ENCODE measurements at places on chromosomes 5 and 9. TPM values are rescaled to one million over a fixed set of nuclear protein-coding genes. Genes with fewer than 3 reads are reported as not detected.

DNA sequence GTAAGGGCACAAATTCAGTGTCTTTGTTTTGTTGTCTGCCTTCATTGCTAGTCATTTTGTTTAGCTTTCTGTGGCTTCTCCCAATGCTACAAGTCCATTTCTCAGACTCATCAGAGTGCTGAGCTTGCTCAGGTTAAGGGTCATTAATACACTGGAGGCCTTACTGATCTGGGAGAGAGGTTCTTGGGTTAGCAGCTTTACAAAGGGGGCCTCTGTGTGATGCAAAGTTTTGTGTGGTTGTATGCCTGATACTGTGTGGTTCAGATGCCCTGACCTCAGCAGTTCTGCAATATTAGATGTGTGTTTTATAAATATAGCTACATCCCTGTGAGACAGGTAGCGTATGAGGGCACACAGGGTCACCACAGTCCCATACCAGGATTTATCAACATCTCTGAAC is 34.8 kb upstream of the SMARCA2 start:
- H3K4me3 ChIP-seq = no peak overlapping the region
- no peaks in the 10 kb centered on the region for H3K36me3 ChIP-seq
- no peaks in the 10 kb centered on the region for H3K27me3 ChIP-seq

GRCh38 chr9:130825809-130826208 is 9.2 kb upstream of the ABL1 start:
- H3K36me3 ChIP-seq = no peaks in the 10 kb centered on the region
- peaks cover 44% of the 10 kb centered on the region for H3K4me1 ChIP-seq
- DNase-seq = no peak
- no peaks in the 10 kb centered on the region for H3K27me3 ChIP-seq

DNA sequence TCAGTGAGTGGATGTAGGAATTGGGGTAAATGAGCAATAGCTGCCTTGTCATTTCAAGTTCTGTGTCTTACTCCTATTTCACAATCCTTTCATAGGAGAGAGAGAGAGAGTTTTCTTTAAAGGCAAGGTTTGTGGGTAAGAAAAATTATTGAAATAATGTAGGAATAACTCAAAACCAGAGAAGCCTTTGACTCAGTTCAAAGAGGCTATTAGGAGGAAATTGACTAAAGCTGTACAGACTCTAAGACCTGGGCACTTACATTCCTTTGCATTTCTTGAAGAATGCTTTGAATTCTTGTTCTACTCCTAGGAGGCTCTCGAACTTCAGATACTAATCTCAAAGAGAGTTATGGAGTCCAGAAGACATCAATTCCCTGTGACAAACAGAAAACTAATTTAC is 257.1 kb downstream of the FBXL7 start:
- no peak overlapping the region for H3K4me3 ChIP-seq
- no peak overlapping the region for H3K27ac ChIP-seq
- H3K36me3 ChIP-seq = no peaks in the 10 kb centered on the region
- H3K27me3 ChIP-seq = no peaks in the 10 kb centered on the region

DNA sequence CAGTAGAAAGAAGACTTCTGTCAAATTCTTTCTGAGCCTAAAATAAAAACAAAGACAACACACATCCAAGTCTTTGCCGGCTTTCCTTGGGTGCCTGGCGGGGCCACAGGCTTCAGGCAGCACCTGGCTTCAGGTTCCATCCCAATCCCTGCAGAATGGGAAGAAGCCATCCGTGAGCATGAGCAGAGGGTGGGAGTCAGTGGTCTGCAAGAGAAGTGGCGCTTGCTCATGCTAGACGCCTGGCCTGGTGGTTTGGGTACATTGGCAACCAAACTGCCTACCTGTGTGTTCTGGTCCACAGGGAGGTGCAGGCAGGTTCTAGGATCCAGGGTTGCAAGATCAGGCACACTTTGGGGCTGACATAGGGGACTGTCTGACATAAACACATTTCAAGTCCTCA is 47.6 kb upstream of the RETREG1 start:
- H3K4me3 ChIP-seq = no peak overlapping the region
- no peaks in the 10 kb centered on the region for H3K27me3 ChIP-seq
- no peak for DNase-seq
- H3K36me3 ChIP-seq = no peaks in the 10 kb centered on the region
- peaks cover 28% of the 10 kb centered on the region for H3K4me1 ChIP-seq

DNA sequence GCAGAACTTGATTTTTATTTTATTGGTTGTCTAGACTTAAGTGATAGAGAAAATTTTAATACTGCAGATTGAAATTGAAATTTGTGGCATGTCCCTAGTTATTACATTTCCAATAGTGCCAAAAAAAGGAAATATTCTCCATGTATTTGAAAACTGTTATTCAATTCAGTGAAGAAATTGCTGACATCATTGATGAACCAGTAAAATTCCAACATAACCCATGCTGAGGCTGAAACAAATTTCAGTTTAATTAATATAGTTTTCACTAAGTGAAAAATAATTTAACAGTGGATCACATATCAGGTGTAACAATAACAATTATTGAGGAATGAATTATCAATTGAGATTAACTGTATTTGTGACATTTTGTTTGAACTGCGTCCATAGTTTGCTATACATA is 38.7 kb downstream of the LURAP1L start:
- H3K4me1 ChIP-seq = peaks cover 45% of the 10 kb centered on the region
- no peaks in the 10 kb centered on the region for H3K27me3 ChIP-seq
- no peak overlapping the region for H3K27ac ChIP-seq
- no peak overlapping the region for H3K4me3 ChIP-seq
- no peak for DNase-seq

The DDX4 gene
- total RNA-seq = not detected

- peak overlapping the region; percentile 62 for H3K27ac ChIP-seq
- no peaks in the 10 kb centered on the region for H3K27me3 ChIP-seq
- no peak overlapping the region for H3K4me3 ChIP-seq
- DNase-seq = peak; percentile 73
These were observed 16.8 kb downstream of the SERINC5 start for GRCh38 chr5:80238778-80239679.

The BSPRY gene
- 0.39 TPM for total RNA-seq

The F12 gene
- total RNA-seq = not detected

- no peaks in the 10 kb centered on the region for H3K36me3 ChIP-seq
- DNase-seq = no peak
- no peak overlapping the region for H3K27ac ChIP-seq
- H3K4me1 ChIP-seq = no peaks in the 10 kb centered on the region
- no peak overlapping the region for H3K4me3 ChIP-seq
- H3K27me3 ChIP-seq = no peaks in the 10 kb centered on the region
These were observed 330.2 kb downstream of the OSTF1 start for GRCh38 chr9:75418518-75418917.

The CSF2 gene
- not detected for total RNA-seq

DNA sequence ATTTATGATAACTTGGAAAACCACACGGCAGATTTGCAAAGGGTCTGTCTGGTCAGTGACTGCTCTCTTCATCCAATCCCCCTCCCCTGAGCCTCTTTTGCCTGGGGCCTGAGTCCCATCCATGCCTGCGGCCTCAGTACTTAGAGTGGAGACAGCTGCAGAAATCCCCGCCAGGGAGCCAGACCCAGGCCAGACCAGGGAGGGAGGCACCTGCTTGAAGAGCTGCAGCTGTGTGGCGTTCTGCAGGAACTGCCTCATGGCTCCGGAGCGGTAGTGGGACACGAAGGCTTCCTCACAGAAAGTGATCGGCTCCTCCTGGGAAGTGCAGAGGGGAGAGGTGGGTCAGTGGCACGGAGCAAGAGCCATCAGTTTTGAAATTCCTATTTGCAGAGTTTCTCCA is 101.6 kb downstream of the CRB2 start:
- H3K27ac ChIP-seq = no peak overlapping the region
- no peak overlapping the region for H3K4me3 ChIP-seq
- peaks cover 15% of the 10 kb centered on the region for H3K36me3 ChIP-seq
- peak; percentile 53 for DNase-seq

DNA sequence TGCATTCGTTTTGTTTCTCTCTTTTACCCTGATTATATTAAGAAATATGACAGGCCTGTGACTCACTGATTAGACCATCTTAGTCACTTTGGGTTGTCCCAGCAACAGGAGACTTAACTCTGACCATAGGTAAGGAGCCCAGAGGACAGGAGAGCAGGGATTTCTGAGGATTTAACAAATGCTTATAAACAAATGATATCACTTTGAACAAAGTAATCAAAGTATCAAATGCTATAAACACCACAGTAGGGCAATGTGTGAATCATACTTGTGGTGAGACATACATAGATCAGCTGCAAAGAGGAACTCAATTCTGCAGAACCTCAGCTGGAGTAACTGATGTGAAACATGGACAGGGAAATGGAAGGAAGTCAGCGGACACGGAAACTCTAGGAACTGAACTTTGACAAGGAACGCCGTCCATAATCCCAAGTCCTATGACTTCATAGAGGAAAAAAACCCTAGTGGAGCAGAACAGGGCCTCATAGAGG is 190.6 kb upstream of the MSX2 start:
- no peak for DNase-seq
- no peak overlapping the region for H3K4me3 ChIP-seq
- H3K36me3 ChIP-seq = no peaks in the 10 kb centered on the region

- peak; percentile 28 for DNase-seq
- no peaks in the 10 kb centered on the region for H3K4me1 ChIP-seq
- no peak overlapping the region for H3K27ac ChIP-seq
- H3K4me3 ChIP-seq = no peak overlapping the region
- H3K36me3 ChIP-seq = no peaks in the 10 kb centered on the region
These were observed 124.5 kb upstream of the PHYKPL start for GRCh38 chr5:178357121-178357521.

The ZNF879 gene
- 4.5 TPM for total RNA-seq

DNA sequence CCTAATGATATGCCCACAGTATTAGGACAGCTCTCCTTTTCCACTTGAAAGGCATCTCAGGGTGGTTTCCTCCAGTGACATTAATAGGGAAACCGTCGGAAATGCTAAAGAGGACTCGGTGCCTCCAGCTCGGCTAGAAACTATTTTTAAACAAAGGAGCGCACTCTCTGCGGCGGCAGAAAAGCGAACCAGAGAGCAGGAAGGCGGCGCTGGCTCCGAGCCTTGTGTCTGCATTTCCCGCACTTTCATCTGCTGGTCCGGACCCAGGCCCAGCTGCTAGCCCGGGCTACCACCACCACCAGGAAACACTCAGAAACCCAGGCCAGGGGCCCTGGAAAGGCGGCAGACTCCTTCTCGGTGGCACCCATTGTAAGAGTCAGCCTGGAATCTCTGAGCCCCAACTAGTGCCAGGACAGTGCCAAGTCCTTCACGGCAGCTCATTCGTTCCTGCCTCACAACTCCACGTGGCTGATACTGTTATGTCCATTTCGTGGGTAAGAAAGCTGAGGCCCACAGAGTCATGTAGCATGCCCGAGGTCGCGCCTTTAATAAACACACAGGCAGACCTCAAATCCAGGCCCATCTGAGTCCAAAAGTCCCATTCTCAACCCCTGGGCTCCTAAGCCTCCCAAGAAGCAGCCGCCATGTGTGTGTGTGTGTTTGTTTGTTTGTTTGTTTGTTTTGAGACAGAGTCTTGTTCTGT is 73.9 kb downstream of the VAV2 start:
- DNase-seq = no peak
- H3K4me3 ChIP-seq = no peak overlapping the region
- no peaks in the 10 kb centered on the region for H3K36me3 ChIP-seq
- H3K27ac ChIP-seq = peak overlapping the region; percentile 42
- H3K27me3 ChIP-seq = no peaks in the 10 kb centered on the region
- H3K4me1 ChIP-seq = peaks cover 4% of the 10 kb centered on the region

The OBP2B gene
- total RNA-seq = not detected

The TERT gene
- not detected for total RNA-seq

The SCGB3A2 gene
- not detected for total RNA-seq

The MYOZ3 gene
- 8.0 TPM for total RNA-seq

GRCh38 chr9:77486968-77487367 is 161.2 kb downstream of the GNA14 start:
- DNase-seq = no peak
- no peaks in the 10 kb centered on the region for H3K36me3 ChIP-seq
- no peaks in the 10 kb centered on the region for H3K4me1 ChIP-seq
- H3K27ac ChIP-seq = no peak overlapping the region
- no peak overlapping the region for H3K4me3 ChIP-seq
- H3K27me3 ChIP-seq = no peaks in the 10 kb centered on the region

DNA sequence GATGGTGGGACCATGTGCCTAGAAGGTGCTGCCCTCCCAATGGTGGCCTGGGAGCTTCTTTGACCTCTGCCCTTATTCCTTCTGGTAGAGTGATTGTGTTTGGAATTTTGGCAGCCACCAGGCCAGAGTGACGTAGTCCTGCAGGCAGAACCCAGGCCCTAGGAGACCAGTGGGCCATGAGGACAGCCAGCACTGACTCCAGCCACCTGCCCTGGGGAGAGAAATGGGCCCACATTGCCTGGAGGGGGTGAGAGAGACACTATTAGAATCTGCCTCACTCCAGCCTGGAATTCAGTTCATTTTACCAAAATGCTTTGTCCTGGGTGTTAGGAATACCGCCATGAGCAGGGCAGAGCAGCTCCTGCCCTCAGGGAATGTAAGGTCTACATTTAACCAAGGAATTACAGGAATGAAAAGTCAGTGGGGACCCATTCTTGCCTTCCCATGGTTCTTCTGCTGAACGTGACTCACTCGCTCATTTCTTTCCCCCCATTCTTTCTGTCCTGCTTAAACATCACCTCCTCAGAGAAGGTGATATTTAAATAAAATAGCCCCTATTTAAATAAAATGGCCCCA is 5.5 kb upstream of the COL27A1 start:
- peaks cover 7% of the 10 kb centered on the region for H3K4me1 ChIP-seq
- H3K27me3 ChIP-seq = peaks cover 13% of the 10 kb centered on the region
- H3K4me3 ChIP-seq = no peak overlapping the region

The IPPK gene
- 8.8 TPM for total RNA-seq

DNA sequence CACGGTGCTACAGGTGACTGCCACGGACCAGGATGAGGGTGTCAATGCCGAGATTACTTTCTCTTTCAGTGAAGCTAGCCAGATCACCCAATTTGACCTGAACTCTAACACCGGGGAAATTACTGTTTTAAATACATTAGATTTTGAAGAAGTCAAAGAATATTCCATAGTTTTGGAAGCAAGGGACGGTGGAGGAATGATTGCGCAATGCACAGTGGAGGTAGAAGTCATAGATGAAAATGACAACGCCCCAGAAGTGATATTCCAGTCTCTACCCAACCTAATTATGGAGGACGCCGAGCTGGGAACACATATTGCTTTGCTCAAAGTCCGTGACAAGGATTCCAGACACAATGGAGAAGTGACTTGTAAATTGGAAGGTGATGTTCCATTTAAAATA is 1.2 kb downstream of the PCDHGB4 start:
- H3K27ac ChIP-seq = no peak overlapping the region
- no peaks in the 10 kb centered on the region for H3K27me3 ChIP-seq
- no peak for DNase-seq
- H3K4me3 ChIP-seq = no peak overlapping the region

- DNase-seq = no peak
- H3K27me3 ChIP-seq = no peaks in the 10 kb centered on the region
- no peak overlapping the region for H3K4me3 ChIP-seq
These were observed 280.0 kb downstream of the DENND1A start for GRCh38 chr9:123649909-123650308.

The GZMA gene
- 0.61 TPM for total RNA-seq

GRCh38 chr5:14547666-14548065 is 33.9 kb upstream of the OTULINL start:
- H3K27ac ChIP-seq = no peak overlapping the region
- H3K36me3 ChIP-seq = no peaks in the 10 kb centered on the region
- no peaks in the 10 kb centered on the region for H3K4me1 ChIP-seq
- DNase-seq = no peak
- no peak overlapping the region for H3K4me3 ChIP-seq

The CNTRL gene
- 3.6 TPM for total RNA-seq

- peak overlapping the region; percentile 25 for H3K27ac ChIP-seq
- peaks cover 94% of the 10 kb centered on the region for H3K4me1 ChIP-seq
- peaks cover 25% of the 10 kb centered on the region for H3K36me3 ChIP-seq
- no peaks in the 10 kb centered on the region for H3K27me3 ChIP-seq
- H3K4me3 ChIP-seq = no peak overlapping the region
These were observed 49.9 kb downstream of the C9orf152 start for GRCh38 chr9:110157823-110158664.

- no peaks in the 10 kb centered on the region for H3K27me3 ChIP-seq
- no peak for DNase-seq
- H3K27ac ChIP-seq = no peak overlapping the region
- H3K4me3 ChIP-seq = no peak overlapping the region
These were observed 221.8 kb downstream of the ENC1 start for GRCh38 chr5:74418709-74419108.
